ENCODE measurements at places on chromosomes 6 and 20. TPM values are rescaled to one million over a fixed set of nuclear protein-coding genes. Genes with fewer than 3 reads are reported as not detected.

The CLDN20 gene
- total RNA-seq, result not detected

The MATN4 gene
- 1.1 TPM for total RNA-seq

The TRMT6 gene
- total RNA-seq, result 34.1 TPM

The ENPP4 gene
- total RNA-seq, result 8.6 TPM

The MKKS gene
- 7.1 TPM for total RNA-seq

The IL17A gene
- total RNA-seq, result not detected

The EPPIN gene
- not detected for total RNA-seq

The MOG gene
- not detected for total RNA-seq

The OR2H2 gene
- total RNA-seq, result not detected

The MYCT1 gene
- not detected for total RNA-seq

The MRPS10 gene
- 50.7 TPM for total RNA-seq

The PAK5 gene
- not detected for total RNA-seq

The DDO gene
- not detected for total RNA-seq

The NMBR gene
- not detected for total RNA-seq

The SLC52A3 gene
- 0.25 TPM for total RNA-seq

The SRSF3 gene
- total RNA-seq, result 589 TPM
